ENCODE measurements at places on chromosomes 5 and 9.

DNA sequence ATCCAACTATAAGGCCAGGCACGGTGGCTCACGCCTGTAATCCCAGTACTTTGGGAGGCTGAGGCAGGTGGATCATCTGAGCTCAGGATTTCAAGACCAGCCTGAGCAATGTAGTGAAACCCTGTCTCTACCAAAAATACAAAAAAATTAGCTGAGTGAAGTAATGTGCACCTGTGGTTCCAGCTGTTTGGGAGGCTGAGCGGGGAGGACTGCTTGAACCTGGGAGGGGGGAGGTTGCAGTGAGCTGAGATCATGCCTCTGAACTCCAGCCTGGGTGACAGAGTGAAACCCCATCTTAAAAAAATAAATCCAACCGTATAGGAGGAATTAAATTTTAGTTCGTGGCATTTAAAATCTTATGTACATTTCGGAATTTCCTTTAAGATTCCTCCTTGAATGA is 123.4 kb downstream of the CDC42SE2 start:
- no peak for DNase-seq

GRCh38 chr5:64619609-64620008 is 70.7 kb upstream of the SHISAL2B start:
- DNase-seq: no peak

- no peak for DNase-seq
Measured at GRCh38 chr9:38058452-38059232, 10.4 kb downstream of the SHB start.

DNA sequence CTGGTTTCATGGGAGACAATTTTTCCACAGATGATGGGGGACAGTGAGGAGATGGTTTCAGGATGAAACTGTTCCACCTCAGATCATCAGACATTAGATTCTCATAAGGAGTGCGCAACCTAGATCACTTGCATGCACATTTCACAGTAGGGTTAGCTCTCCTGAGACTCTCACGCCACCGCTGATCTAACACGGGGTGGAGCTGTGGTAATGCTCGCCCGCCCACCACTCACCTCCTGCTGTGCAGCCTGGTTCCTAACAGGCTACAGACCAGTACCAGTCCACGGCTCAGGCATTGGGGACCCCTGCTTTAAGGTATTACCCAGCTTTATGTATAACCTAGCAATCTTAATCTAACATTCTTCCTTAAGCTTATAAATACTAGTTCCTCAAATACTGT is 35.6 kb downstream of the TTC39B start:
- DNase-seq: no peak

- no peak for DNase-seq
Measured at GRCh38 chr9:133845440-133845839, 107.3 kb upstream of the SARDH start.

DNA sequence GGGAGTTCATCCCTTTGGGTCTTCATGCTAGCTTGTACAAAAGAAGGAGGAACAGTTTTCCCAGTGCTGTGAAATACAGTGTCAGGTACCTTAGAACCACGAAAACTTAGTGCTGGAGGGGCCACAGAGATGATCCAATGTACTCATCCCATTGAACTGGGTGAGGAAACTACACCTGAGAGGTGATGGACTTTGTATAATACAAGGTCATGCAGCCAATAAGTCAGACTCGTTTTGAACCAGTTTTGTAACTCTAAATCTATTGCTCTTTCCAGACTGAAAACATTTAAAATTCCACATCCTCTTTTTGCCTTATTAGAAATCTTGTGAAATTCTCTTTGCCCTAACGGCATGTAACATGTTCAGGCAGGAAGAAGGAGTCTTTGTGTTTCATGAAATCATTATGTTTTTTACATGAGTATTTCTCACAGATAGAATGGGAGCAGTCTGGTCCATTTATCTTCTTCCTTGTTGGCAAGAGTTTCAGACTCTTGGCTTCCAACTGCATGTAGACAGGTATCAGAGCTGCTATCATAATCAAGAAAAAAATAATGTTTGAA is 146.8 kb upstream of the FBXL7 start:
- DNase-seq: no peak

- DNase-seq: no peak
Measured at GRCh38 chr9:96484521-96484931, 34.6 kb downstream of the HABP4 start.

GRCh38 chr9:18678821-18679590 is 205.1 kb downstream of the ADAMTSL1 start:
- DNase-seq: no peak

- DNase-seq: no peak
Measured at GRCh38 chr5:128427921-128428320, 110.1 kb downstream of the FBN2 start.

GRCh38 chr5:174315471-174315870 is 270.0 kb downstream of the NSG2 start:
- DNase-seq: no peak

GRCh38 chr5:92560698-92561401 is 1020.2 kb downstream of the NR2F1-AS1 start:
- no peak for DNase-seq

GRCh38 chr5:1177826-1178528 is 23.4 kb upstream of the SLC6A19 start:
- DNase-seq: no peak

DNA sequence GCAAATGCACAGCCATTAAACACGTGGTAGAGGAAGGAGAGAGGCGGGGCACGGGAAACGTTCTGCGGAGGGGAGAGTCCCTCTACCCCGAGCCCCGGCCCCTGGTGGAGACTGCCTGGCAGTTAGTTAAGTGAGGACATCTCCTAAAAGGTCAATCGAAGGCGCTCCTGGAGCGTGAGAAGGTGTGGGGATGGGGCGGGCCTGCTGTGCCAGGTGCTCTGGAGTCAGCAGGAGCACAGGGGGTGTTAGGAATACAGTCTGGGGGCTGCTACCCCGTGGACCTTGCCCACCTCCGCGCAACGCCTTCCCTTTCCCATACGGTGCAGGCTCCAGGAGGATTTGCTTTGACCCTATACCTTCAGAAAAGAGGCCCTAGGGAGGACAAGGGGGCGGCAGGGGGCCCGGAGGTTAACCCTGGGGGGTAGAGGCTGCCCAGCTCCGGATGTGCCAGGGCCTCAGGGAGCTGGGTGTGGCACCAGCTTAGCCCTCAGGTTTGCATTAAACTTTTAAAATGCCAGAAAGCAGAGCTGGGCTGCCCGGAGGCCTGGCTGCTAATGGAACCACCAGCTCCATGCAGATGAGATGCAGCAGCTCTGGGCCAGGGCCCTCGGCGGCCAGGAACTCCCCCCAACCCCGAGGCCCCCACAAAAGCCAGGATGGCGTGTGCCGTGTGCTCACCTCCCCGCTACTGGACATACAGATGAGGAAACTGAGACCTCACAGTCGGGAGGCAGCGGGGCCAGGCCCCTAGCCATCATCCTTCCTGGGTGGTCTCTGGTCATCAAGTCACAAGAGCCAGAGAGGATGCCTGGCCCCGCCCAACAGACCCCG is 39.2 kb downstream of the NACC2 start:
- DNase-seq: no peak

- DNase-seq: no peak
Measured at GRCh38 chr5:19790829-19791466, 197.1 kb downstream of the CDH18 start.

DNA sequence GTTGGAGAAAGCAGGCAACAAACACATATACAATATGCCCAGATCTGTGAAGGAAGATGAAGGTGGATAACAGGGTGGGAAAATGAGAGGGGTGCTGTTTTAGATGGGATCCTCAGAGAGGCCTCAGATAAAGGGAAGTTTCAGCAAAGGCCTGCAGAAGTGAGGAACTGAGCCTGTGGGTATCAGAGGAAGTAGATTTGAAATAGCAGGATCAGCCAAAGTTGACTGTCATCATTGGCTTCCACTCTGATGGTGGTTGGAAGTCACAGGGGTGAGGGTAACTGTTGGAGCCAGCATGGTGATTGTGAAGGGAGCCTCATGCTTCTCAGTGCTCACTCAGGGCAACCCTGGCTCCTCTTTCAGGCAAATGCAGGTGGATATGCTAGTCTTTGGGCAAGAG is 607.2 kb upstream of the CLINT1 start:
- no peak for DNase-seq

DNA sequence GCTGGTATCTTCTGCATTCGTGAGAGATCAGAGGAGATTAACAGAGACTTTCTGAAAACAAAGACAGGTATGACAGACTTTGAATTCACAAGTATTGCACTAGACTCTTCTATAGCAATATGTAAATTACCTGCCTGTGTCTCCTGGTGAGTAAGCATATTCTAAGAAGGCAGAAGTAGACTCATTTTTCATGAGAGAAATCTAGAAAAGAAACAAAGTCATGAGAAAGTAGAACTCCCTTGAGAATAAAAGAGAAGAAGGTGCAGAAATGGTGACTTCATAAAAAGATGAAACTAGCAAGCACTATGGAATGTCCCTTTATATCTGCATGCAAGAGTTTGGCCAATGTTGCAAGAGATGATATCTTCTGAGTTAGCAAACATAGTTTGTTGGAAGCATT is 419.8 kb downstream of the DMRT2 start:
- DNase-seq: no peak

GRCh38 chr5:91257301-91257700 is 125.8 kb downstream of the ARRDC3 start:
- DNase-seq: no peak

- DNase-seq: no peak
Measured at GRCh38 chr5:15550502-15551112, 50.6 kb downstream of the FBXL7 start.

- no peak for DNase-seq
Measured at GRCh38 chr5:83973925-83974815, 253.5 kb upstream of the HAPLN1 start.

- no peak for DNase-seq
Measured at GRCh38 chr5:174459071-174459702, 265.2 kb upstream of the MSX2 start.

- peak; percentile 32 for DNase-seq
Measured at GRCh38 chr9:72843520-72844439, 109.1 kb downstream of the ALDH1A1 start.

DNA sequence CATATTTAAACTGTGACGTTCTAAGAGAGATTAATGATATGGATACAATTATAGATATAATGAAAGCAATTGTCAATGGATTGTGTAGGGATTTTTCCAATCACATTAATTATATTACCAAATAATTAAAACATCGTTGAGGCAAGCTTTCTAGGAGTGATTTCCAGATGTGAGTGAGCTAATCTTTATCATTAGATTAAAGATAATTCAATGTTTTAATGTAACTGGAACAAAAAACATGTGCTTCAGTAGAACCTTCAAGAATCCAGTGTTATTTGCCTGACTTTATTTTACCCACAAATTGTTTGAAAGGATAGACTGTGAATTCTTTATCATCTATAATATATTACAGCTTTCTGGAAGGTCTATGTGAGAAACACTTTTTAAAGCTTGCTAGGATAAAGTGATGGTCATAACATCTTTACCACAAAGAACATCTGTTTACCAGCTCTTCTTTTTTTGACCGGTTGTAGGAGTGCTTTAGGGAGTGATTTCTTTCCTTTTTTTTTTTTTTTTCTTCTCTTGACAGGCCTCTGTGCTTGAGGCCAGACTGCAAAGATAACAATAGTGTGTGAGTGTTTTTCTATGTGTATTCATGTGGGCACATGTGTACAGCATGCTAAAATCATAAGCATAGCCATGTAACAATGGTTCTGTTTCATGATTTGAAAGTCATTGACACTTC is 35.0 kb downstream of the SNCAIP start:
- DNase-seq: no peak

DNA sequence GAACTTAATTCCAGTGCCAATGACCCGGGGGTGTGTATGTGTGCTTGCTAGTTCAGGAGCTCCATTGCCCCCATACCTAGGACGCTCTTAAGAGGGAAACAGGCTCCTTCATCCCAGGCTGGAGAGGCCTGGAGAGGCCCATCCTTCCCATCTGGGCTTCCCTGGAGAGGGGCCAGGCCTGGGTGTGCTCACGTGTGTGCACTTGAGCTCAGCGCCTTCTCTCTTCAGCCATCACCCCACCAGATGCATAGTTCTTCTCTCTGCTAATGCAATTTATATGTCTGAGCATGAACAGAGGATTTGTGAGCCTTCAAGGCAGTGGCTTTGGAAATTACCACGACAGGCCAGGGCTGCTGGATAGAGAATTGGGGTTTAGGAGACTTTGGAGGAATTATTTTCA is 48.6 kb upstream of the SHB start:
- no peak for DNase-seq

DNA sequence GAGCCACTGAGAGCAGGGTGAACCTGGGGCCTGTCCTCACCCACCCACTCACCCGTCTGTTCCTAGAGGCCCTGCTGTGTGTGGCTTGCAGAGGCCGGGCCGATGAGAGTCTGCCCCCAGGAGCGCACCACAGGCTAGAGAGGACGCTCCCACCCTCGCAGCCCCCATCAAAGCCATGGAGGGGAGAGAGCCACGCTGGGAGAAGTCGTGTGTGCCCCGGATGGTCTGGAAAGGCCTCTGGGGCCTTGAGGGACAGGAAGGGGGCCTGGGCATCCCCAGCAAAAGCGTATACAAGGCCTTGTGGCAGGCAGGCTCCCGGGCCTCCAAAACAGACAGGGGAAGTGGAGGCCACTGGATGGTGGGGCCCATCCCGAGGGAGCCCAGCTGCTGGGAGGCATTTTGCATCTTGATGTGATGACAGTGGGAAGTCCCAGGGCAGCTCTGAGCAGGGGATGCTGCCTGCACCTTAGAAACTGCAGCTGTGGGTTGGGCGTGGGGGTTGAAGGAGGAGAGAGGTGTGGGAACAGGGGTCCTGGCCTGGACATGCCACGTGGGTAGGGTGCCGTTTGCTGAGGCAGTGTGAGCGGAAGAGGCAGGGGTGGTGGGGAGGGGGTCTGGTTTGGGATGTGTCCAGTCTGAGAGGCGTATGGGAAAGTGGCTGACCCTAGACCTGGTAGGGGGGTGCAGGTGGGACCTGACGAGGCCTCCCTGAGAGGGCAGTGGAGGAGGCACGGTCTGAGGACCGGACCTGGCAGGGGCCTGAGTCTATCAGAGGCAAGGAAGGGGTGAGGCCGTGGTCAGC is 43.0 kb upstream of the NOTCH1 start:
- no peak for DNase-seq

- no peak for DNase-seq
Measured at GRCh38 chr9:137807721-137808703, 69.6 kb upstream of the CACNA1B start.

DNA sequence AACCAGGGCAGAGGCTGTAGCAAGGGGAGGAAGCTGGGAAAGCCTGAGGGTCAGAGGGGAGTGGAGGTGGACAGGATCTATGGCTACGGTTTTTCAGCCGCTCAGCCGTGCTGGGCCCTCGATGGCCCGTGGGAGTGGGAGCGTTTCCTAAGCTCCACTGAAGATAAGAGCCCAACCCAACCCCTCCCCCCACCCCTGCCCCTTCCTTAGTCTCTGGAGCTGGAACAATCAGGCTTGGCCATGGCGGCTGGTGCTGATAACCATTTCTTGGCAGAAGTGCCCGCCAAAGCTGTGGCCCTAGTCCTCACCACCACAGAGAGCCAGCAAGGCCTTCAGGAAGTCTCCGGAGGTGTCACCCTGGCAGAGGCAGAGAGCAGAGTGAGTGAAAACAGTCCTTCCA is 20.3 kb upstream of the TNIP1 start:
- no peak for DNase-seq

GRCh38 chr5:66788556-66788955 is 192.4 kb downstream of the MAST4 start:
- DNase-seq: no peak

- DNase-seq: no peak
Measured at GRCh38 chr9:93170571-93170970, 13.4 kb upstream of the WNK2 start.
